ENCODE measurements at places on chromosomes 4 and X. TPM values are rescaled to one million over a fixed set of nuclear protein-coding genes. Genes with fewer than 3 reads are reported as not detected.

Gene ARHGAP36
- not detected for total RNA-seq

Gene WWC2
- 42.3 TPM for total RNA-seq

Gene NWD2
- total RNA-seq = not detected

DNA sequence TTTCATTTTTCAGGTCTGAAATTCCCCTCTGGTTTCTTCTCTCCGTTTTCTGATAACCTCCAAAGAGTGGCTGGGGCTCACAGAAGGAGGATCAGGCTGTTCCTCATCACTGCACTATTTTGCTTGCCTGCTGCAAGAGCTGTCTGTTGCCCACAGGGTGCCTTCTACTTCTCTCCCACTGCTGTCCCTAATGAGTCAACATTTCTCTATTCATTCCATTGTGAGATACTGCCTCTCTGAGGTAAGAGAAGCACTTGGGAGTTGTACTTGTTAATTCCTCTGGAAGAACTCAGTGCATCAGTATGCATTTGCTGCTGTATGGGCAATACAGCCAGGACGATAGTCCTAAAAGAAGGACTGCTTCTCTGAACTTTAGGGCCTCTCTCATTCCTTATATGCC lies 34.8 kb downstream of the CT47B1 start:
- 0 out of 2 replicates have a peak, but pooled peaks cover 7% of the 10 kb centered on the region for H3K4me1 ChIP-seq
- no peak overlapping the region for H3K27ac ChIP-seq
- H3K4me3 ChIP-seq = no peak overlapping the region
- no peaks in the 10 kb centered on the region for H3K27me3 ChIP-seq

Gene GPRASP3
- total RNA-seq = 3.5 TPM

GRCh38 chr4:180799798-180800197 lies 1443.4 kb upstream of the TENM3 start:
- no peaks in the 10 kb centered on the region for H3K27me3 ChIP-seq
- H3K4me1 ChIP-seq = no peaks in the 10 kb centered on the region
- no peak for DNase-seq
- no peaks in the 10 kb centered on the region for H3K36me3 ChIP-seq

- no peaks in the 10 kb centered on the region for H3K4me1 ChIP-seq
- no peaks in the 10 kb centered on the region for H3K27me3 ChIP-seq
- H3K27ac ChIP-seq = no peak overlapping the region
- H3K4me3 ChIP-seq = no peak overlapping the region
- no peak for DNase-seq
These were observed 371.0 kb downstream of the BCOR start for GRCh38 chrX:39726771-39727170.

Gene AGTR2
- total RNA-seq = not detected

- no peak overlapping the region for H3K27ac ChIP-seq
- no peaks in the 10 kb centered on the region for H3K4me1 ChIP-seq
- DNase-seq = no peak
- no peaks in the 10 kb centered on the region for H3K36me3 ChIP-seq
- H3K4me3 ChIP-seq = no peak overlapping the region
These were observed 119.0 kb downstream of the RTL3 start for GRCh38 chrX:78540171-78540570.
